ENCODE measurements at places on chromosomes 12 and 14. TPM values are rescaled to one million over a fixed set of nuclear protein-coding genes. Genes with fewer than 3 reads are reported as not detected.

MYF5 gene
- not detected for polyA plus RNA-seq

CYP46A1 gene
- 0.16 TPM for polyA plus RNA-seq

IL23A gene
- 2.9 TPM for polyA plus RNA-seq

OASL gene
- polyA plus RNA-seq = 0.90 TPM

FAM90A1 gene
- 0.13 TPM for polyA plus RNA-seq
